ENCODE measurements at places on chromosomes 6 and 20.

GRCh38 chr6:161033667-161034066, 42.1 kb downstream of the MAP3K4 start:
- DNase-seq = no peak

DNA sequence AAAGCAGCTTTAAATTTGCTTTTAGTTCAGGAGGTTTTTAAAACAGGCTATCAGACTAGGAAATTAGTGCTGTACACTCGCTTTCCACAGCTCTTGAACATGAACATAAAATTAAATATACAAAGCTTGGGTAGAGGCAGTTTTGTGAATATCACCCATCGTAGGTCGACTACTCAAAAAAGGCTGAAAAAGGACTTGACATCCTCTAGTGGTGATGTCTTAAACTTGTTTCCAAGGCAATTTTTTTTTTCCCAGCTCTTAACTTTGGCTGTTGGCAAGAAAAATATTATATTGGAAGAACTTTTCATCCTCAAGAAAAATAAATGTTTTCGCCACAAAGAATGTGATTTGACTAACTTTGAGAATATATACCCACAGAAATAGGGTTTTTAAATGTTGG, 2.9 kb downstream of the MAP7 start:
- no peak for DNase-seq

GRCh38 chr6:148317739-148318138, 24.9 kb upstream of the SASH1 start:
- no peak for DNase-seq

- DNase-seq = no peak
Observed at GRCh38 chr6:135179372-135179771, 1.7 kb upstream of the MYB start.

DNA sequence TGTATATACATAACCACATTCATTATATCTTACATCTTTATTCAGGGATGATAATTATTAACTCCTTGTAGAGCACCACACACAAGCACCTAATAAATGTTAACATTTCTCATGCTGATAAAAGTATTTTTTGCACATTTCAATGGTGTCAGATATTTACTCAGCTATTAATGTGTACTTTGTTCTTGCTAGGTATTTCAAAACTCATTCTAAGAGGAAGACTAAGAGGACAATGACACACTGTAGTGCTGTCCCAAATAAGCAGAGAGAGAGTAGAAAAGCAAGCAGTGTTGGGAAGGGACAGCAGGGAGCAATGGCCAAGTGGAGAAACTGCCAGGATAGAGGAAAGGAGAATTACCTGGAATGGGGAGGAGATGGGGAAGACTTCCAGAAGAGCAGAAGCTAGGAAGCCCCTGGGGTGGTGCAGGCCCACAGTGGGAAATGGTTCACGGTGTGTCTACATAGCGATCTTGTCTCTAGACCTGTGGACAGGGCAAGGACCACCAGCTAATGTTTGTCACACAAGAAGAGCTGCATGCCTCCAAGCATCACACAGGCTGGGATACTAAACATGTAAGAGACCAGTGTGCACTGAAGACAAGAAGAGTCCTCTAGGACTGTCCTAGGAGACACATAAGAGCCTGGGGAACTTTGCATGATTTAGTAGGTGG, 55.3 kb downstream of the RARS2 start:
- DNase-seq = no peak

DNA sequence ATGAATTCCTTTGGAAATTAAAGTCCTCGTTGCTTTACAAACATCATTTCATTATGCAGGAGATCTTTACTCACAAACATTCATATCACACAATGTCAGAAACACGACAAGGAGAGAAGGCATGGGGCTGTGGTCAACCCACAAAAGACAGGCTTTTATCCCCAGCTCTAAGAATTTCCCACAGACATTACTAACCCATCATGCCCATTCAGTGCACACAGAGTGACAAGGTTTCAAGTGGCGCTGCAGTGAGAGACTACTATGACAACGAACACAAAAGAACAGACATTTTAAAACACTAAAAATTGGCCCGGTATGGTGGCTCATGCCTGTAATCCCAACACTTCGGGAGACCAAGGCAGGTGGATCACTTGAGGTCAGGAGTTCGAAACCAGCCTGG, 579.8 kb upstream of the AGPAT4 start:
- DNase-seq = no peak

GRCh38 chr6:12037798-12038197, 25.7 kb downstream of the HIVEP1 start:
- no peak for DNase-seq

DNA sequence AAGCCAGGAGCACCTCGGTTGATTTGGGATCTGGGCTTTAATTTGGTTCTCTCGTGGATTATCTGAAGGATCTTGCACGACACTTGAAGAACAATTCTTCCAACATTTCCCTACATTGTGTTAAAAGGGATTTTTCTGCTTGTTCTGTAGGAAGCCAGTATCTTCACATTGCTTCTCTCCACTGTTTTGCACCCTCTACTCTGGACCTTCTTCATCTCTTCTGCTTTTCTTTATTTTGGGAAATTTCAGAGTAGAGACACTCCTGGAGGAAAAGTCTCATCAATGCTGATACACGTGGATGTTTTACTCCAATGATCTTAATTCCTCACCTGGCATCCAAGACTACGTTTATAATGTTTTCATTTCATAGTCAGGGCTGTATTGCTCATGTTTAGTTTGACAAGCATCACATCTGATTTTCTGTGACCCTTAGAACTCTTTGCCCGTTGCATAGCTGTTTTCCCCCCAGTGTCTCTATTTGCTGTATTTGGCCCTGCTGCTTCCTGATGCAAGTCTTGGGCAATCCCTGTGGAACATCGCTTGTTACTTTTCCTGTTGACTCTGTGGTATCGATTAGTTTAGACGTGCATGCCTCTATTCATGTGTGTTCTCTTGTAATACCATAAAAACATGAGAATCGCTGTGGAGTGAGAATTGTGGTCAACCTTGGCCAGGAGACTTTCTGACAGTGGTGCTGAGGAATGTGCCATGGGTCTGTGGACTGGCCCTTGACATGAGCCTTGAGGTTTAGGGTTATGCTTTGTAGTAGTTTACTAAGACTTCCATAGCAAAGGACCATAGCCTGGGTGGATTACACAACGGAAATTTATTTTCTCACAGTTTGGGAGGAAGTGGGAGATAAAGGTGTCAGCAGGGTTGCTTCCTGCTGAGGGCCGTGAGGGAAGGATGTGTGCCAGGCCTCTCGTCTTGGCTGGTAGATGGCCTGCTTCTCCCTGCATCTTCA, 12.5 kb downstream of the PLCB1 start:
- DNase-seq = no peak

DNA sequence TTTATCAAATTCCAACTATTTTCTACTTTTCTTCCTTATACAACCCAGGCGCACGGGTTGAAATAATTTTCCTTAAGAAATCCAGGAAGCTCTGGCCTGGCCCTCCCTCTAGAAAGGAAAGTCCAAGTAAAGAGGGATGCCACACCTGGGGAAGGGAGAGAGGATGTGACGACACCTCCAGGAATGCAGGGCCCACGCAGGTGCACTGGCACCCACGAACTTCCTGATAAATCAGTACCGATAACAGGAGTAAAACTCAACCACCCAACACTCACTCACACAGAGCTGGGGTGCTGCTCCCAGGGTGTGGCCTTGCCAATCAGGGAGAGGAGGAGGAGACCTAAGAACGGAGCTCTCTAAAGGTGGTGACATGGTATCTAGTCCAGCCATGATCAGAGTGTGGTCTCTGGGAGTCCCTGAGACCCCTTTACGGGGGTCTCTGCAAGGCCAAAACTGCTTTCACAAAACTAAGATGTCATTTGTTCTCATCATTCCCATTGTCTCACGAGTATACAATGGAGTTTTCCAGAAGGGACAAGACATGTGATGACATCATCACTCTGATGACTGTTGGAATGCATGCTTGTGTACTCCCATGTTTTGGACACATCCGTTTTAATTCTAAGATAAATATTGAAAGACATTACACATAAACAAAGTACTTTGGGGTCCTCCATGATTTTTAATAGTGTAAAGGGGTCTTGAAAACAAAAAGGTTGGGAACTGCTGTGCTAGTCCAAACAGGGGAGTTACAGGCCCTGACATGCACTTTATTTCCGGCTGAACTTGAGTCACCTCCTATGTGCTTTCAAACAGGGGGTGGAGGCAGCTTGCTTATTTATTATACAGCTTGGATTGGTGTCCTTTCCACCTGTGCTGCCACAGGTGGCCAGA, 2.2 kb upstream of the PARD6B start:
- no peak for DNase-seq

DNA sequence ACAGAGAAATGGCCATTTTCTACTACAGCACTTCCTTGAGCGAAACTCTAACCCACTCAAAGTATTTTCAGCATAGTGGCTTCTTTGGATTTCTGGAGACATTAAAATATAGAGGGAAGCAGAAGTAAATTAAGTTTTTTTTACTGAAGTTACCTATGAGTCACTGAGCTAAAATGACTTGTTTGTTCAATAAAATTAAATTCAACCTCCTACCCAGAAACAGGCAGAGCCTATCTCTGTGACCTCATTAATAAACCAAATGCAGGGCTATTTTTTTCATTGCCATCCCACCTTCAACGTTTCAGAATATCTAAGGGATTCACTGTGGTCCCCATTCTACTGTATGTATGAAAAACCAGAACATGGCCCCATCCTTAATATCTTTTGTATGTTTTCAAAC, 133.0 kb downstream of the MTFR2 start:
- no peak for DNase-seq

DNA sequence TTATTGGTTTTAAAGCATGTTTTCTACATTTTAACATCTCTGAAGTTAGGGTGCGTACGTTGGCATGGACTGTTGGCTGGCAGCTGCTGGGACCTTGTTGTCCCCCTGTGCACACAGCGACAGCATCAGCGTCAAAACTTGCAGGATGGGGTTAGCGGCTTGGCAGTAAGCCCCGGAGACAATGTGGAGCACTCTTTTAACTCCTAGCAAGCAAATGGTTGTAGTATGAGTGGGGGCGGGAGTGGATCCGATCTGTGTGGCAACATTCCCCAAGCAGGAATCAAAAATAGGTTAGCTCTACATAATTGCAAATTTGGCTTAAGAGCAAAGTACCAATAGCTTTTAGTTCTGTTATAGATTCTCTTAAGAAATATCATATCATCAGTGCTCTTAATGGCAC, 70.1 kb downstream of the NRN1 start:
- no peak for DNase-seq

DNA sequence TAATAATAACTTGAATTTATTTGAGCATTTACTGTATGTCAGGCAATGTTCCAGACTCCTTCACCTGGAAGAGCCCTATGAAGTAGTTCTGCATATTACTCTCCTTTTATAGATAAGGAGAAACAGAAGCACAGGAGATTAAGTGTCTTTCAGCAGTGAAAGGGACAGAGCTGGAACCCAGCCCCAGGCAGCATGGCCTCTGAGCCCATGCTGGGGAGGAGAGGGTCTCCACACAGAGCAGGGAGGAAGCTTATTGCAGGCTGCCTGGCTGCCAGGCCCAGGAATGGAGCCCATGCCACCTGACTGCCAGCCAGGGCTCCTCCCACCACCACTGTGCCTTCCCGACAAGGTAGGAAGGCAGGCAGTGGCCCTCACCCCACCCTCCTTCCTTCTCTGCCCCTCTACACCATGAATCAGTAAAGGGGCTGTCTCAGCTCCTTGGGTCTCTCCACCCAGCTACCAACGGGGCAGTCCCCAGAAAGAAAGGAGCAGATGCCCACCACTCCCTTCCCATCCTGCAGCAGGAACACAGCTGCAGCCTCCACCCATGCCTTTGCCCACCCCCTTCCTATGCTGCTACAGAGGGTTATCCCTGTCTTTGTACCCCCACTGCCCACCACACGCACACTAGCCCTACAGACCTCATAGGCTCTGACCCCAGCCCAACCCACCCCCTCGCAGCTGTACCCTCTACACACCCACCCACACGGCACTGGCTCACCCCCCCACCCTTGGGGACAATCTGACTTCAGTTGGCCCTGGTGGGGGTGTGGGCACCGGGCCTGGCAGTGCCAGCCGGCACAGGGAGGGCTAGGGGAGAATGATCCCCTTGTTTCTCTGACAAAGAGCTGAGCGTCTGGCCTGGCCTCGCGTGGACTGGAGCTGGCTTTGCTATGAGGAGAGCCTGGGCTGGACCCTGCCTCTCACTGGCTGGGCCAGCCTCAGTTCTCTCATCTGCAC, 41.8 kb downstream of the TFEB start:
- no peak for DNase-seq

DNA sequence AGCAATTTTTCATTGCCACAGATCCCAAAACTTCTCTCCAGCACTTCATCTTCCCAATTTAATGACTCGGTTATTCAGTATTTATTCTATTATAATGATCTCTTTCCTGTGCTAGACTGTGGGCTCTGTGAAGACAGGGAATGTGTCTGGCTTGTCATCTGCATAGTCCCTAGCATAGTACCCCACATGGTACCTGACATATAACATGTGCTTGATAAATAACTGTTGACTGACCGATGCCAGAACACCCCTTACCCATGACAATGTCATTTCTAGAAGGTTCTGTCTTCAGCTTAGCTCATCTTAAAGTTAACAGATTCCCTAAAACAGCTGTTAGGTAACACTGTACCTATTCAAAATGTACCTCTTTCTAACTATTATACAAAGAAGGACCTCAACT, 3.6 kb downstream of the PXMP4 start:
- DNase-seq = no peak

DNA sequence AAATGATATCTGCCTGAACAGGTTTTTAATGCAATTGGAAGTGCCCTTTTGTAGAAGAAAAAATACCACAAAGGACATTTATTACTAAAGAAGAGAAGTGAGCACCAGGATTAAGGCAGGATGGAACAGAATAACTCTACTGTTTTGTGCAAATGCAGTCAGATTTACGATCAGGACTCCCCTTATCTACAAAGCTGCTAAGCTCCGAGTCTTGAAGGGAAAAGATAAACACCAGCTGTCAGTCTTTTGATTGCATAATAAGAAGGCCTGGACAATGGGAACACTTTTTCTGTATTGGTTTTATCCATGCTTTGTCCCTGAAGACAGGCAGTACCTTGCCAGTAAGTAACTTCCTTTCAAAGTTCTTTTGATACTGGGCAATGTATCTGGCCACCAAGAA, 797.9 kb upstream of the SLC35B3 start:
- no peak for DNase-seq

DNA sequence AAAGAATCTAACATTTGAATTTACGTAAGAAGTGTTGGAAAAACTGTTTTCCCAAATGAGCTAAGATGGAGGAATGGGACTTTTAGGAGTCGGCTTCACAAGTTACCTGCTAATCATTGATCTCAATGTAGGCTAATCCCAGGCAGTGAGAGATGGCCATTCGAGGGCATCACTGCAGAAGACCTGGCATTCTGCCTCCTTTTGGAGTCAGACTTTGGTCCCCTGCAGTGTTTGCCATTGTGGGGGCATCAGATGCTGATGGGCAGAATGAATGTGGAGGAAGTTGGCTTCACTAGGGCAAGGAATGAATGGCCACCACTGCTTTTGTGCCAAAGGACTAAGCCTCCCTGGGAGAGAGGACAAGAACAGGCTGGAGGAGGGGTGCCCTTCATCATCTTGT, 55.7 kb upstream of the NKX2-2 start:
- DNase-seq = no peak

- no peak for DNase-seq
Observed at GRCh38 chr6:49835140-49835539, 31.2 kb downstream of the CRISP1 start.
